ENCODE measurements at places on chromosomes 7 and 10.

GRCh38 chr7:1985042-1985441 lies 247.7 kb downstream of the MAD1L1 start:
- DNase-seq, result no peak

GRCh38 chr10:102635377-102635776 lies 8.9 kb upstream of the TRIM8 start:
- no peak for DNase-seq

DNA sequence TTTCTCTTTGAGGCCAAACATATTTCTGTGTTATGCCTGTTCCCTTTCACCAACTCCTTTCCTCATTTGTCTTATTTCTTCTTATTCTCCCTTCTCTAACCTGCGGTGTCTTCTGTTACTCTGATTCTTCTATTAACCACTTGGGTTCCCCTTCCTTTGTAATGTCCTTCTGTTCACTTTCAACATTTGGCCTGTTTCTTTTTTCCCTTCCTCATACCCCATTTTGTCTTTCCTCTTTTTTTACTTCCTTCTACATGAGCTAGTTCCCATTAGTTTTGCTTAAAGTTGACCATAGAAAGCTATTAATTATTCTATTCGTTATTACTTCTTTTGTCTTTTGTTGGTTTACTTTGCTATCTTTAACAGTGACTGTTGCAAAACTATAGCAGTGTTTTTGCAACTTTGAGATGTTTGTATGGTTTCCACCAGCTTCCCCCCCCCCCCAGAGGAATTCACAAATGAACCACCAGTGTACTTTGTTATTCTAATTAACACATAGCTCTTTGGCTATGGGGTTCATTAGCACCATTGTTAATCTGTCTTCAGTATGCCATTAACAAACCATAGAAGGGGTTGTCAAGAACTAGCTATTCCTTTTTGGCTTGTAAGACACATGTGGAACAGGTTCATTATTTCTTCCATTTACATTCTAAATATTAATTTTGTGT lies 2.9 kb downstream of the LRGUK start:
- no peak for DNase-seq

- no peak for DNase-seq
These were observed 2.2 kb upstream of the MYL10 start for GRCh38 chr7:101631224-101631714.

DNA sequence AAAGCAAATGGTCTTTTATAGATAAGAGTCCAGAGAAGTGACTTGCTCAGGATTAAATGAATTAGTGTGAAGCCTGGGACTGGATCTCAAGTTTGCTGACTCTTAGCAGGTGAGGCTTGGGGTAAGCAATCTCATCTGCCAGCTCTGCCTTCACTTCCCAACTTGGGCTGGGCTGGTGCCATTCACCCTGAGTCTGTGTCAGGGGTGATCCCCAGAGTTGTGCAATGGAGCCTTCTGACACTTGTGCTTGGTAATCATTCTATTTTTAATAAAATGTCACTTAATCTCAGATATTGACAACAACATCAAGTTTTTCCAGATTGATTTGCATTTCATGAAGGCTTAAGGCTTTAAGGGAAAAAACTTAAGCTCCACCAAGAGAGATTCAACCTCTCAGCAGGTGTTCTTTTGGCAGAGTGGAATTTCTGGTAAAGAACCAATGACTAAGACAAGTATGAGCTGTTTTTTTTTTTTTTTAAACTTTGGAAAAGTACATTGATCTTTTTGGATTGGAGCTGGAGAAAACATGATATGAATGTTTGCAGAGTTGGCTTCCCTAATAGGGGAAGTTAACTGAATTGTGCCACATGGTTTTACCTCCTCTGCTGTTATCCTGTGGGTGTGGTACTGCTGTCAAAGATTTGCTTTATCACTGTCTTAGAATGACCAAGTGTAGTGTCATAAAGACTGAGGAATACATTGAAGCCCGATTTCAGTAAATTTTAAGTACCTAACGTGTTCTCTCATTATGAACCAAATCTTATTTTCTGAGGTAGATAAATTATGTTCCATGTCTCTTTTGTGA lies 48.6 kb upstream of the GPR37 start:
- DNase-seq, result no peak

- DNase-seq, result no peak
These were observed 16.0 kb downstream of the BMPER start for GRCh38 chr7:33921216-33921938.

DNA sequence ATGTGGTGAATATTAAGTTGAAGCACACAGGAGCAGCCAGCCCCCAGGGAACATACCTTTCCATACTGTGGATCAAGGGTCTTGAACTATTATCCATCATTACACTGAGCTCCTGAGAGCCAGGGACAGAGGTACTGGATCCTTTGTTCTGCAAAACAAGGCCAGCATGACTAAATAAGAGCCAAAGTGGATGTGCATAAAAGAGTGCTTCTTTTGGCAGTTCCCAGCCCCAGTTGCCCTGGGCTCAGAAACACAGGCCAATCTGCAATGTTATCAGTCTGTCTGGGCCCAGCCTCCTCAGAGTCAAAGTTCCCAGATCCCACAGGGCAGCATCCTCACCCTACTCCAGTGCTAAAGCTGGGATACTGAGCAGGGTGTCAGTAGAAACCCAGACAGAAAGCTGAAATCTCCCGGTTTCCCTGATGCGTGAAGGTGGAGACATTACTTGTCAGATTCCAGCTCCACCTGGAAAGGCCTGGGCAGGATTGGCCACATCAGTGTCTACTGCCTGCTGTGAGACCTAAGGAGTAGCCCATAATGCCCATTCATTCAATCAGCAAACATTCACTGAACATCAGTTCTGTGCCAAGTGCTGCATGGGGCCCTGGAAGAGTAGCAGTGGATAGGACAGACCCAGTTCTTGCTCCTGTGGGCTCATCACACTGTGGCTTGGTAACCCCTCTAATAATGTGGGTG lies 342.7 kb downstream of the CXCL12 start:
- no peak for DNase-seq

GRCh38 chr10:97788552-97789442 lies 17.0 kb upstream of the SFRP5 start:
- DNase-seq, result no peak

DNA sequence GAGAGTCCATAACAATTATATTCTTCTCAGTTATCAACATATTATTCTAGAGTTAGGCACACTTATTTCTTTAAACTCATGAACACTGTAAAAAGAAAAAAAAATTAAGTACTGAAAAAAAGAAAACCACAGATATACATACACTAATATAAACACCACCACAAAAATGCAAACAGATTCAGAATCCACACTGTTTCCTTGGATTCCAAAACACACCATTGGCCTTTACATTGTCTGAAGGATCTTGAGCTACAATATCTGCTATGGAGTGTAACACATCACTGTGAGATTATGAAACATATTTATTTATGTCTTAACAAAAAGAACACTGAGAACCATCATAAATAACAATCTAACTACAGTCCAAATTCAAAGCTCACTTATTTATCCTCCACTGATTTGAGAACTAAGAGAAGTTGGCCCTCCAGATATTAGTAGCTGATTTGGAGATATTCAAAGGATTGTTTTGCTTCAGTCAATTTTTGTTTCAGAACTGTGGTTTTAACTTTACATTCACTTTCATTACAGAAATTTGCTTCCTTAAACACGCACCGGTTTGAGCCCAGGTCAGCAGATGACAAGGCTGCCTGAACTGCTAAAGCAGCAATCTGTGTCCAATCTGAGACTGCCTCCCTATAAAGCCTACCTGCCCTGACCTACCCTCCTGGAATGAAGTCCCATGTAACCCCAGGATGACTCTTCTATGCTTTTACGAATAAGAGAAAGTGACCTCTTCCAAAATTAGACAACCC lies 47.0 kb upstream of the CDK1 start:
- DNase-seq, result no peak

DNA sequence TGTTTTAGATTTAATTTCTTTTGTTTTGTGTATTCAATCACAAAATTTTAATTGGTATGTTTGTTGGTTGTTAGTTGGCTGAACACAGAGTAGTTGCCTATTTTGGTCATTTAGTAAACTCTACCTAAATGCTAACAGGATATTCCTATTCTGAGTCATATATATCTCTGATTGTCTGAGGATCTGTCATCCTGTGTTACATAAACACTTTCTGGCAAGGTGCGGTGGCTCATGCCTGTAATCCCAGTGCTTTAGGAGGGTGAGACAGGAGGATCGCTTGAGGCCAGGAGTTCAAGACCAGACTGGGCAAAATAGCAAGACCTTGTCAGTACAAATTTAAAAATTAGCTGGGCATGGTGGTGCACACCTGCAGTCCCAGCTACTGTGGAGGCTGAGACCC lies 178.6 kb downstream of the PLCE1 start:
- DNase-seq, result no peak

GRCh38 chr7:3338161-3338560 lies 37.1 kb downstream of the SDK1 start:
- DNase-seq, result peak; percentile 67

- DNase-seq, result no peak
These were observed 586.7 kb upstream of the GALNT17 start for GRCh38 chr7:70545214-70545613.

- no peak for DNase-seq
These were observed 41.4 kb upstream of the SGCE start for GRCh38 chr7:94697035-94697974.

GRCh38 chr7:112214883-112215282 lies 8.4 kb downstream of the ZNF277 start:
- DNase-seq, result no peak

DNA sequence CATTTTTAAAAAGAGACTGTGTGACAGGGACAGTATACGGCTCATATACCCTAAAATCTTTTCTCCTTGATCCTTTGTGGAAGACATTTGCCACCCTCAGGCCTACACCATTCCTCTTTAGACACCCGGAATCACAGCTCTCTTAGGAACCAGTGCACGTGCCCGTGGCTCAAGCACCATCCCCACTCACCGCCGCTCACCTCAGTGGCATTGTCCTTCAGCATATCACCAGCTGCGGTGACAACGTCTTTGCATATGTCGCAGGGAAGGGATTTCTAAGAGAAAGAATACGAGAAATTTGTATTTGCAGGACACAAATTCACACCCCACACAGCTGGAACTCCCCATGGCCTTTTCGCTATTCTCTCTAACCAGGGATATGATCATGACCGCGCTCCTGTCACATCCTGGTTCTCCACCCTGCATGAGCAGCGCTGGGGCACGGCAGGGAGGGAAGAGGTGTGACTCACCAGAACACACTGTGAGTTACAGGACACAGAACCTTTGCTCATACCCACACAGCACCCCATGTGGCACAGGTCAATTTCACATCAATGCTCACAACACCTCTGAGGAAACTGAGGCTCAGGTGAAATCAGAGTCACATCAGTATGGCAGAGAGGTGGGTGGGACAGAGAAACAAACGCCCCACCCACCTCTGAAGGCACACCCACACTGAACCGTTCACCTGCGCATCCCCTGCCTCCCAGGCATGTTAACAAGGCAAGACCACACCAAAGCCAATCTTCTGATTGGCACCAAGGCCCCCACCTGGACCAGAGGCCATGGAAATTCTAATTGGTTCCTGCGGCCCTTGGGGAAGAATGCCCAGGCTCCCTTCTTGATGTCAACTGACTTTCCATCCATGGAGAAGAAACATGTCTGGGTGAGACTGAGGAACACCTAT lies 19.2 kb downstream of the PSAP start:
- no peak for DNase-seq

DNA sequence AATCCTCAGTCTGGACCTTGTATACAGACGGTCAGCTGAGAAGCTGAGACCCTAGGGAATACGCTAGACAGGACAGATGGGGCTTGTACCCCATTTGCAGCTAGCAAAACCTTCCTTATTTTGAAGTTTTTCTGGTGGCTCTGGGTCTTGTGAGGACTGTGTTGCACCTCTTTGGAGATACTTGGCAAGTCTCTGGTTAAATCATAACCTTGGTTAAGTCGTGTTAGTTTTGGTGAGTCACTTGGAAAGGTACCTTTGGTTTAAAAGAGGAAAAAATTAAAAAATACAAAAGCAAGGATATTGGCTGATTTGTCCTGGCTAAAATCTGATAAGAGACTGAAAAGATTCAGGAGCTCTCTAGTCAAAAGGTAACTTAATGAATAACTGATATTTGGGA lies 140.6 kb downstream of the COBL start:
- DNase-seq, result no peak

DNA sequence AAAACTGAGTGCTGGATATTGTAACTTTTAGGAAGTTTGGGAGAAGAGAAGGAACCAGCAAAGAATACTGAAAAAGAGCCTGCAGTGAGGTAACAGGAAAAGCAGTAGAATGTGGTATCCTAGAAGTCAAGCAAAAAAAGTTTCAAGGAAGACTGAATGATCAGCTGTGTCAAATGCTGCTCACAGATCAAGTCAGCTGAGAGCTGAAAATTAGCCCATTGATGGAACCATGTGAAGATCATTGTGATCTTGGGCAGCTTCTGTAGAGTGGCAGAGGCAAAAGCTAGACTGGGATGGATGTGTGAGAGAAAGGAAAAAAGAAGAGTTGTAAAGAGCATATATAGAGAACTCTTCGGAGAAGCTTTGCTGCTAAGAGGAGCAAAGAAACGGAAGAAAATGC lies 315.4 kb upstream of the BMPER start:
- DNase-seq, result no peak

DNA sequence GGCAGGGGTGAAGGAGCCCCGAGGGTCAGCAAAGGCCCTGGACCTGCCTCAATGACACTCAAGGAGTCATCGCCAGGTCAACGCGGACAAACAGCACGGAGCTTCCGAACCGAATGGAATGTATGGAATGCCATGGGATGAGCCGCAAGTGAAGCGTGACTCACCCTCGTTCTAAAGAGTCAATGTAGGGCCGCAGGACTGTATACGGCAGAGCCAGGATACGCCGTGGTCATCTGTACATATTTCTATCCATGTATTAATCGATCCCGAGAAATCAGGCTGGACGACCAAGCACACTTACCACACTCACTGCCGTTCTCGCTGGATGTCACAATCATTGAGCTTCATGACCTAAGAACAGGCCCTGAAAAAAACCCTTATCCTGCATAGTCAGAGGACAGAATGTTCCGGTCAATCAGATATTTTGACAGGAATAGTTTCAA lies 4.3 kb downstream of the SNX8 start:
- DNase-seq, result no peak

GRCh38 chr7:141122736-141123135 lies 48.9 kb downstream of the TMEM178B start:
- peak; percentile 25 for DNase-seq

- DNase-seq, result no peak
These were observed 243.2 kb upstream of the TMEM229A start for GRCh38 chr7:124276005-124276622.

GRCh38 chr7:116210345-116211005 lies at the start of gene TES:
TES (plus strand) TSS chr7:116210539; CDS start chr7:116210708, 169 bp downstream.
- peak; percentile 41 for DNase-seq

GRCh38 chr7:44099669-44100068 lies 4.5 kb upstream of the AEBP1 start:
- no peak for DNase-seq

All from LNCaP clone FGC (cell line).